ENCODE measurements at places on chromosomes 3 and 15. TPM values are rescaled to one million over a fixed set of nuclear protein-coding genes. Genes with fewer than 3 reads are reported as not detected.

The SOX2 gene
- total RNA-seq: not detected

The TRIP4 gene
- 13.4 TPM for total RNA-seq

The EIF4E3 gene
- total RNA-seq: 2.0 TPM

The NPAP1 gene
- total RNA-seq: not detected

The CLDN11 gene
- 698 TPM for total RNA-seq

The ZNF80 gene
- total RNA-seq: not detected

The CNTN4 gene
- 0.33 TPM for total RNA-seq

The VGLL3 gene
- total RNA-seq: 1.6 TPM

The LNP1 gene
- 1.6 TPM for total RNA-seq

The EXD1 gene
- not detected for total RNA-seq

The C3orf18 gene
- total RNA-seq: 1.3 TPM

The A4GNT gene
- not detected for total RNA-seq

The CHDH gene
- total RNA-seq: 0.10 TPM

The ATP13A5 gene
- not detected for total RNA-seq

The IL17RE gene
- total RNA-seq: 0.33 TPM

The ISL2 gene
- total RNA-seq: 0.33 TPM

The CACNA2D3 gene
- total RNA-seq: not detected

The IQCF6 gene
- total RNA-seq: not detected

The MRAS gene
- total RNA-seq: 7.5 TPM

The C2CD4B gene
- 58.1 TPM for total RNA-seq

The NEK10 gene
- total RNA-seq: 11.6 TPM

The ATP10A gene
- total RNA-seq: 0.19 TPM

The TM6SF1 gene
- 26.3 TPM for total RNA-seq

The KLHL6 gene
- 11.7 TPM for total RNA-seq

The CELF6 gene
- under 0.01 TPM for total RNA-seq

The PARP15 gene
- 0.98 TPM for total RNA-seq

The C3orf85 gene
- not detected for total RNA-seq

The PYGO1 gene
- 3.1 TPM for total RNA-seq

The TMEM212 gene
- not detected for total RNA-seq

The CNOT10 gene
- total RNA-seq: 25.6 TPM

The IL17RD gene
- total RNA-seq: 0.98 TPM

The PAQR5 gene
- not detected for total RNA-seq

The TNFAIP8L3 gene
- 74.1 TPM for total RNA-seq

The CCR5 gene
- total RNA-seq: not detected

The ANKRD63 gene
- not detected for total RNA-seq
